ENCODE measurements at places on chromosomes 1 and 21. TPM values are rescaled to one million over a fixed set of nuclear protein-coding genes. Genes with fewer than 3 reads are reported as not detected.
A peak's percentile ranks its signal among the peaks of the same experiment; 100 is the strongest.

The SLC19A2 gene
- 17.7 TPM for total RNA-seq

The TRNP1 gene
- total RNA-seq = 34.9 TPM

The PCP4L1 gene
- 0.68 TPM for total RNA-seq

GRCh38 chr21:33132054-33132453 lies 62.1 kb downstream of the OLIG1 start:
- DNase-seq = no peak
- H3K4me1 ChIP-seq = peaks cover 3% of the 10 kb centered on the region
- H3K27ac ChIP-seq = no peak overlapping the region
- no peaks in the 10 kb centered on the region for H3K36me3 ChIP-seq
- no peak overlapping the region for H3K4me3 ChIP-seq

The RORC gene
- total RNA-seq = not detected

DNA sequence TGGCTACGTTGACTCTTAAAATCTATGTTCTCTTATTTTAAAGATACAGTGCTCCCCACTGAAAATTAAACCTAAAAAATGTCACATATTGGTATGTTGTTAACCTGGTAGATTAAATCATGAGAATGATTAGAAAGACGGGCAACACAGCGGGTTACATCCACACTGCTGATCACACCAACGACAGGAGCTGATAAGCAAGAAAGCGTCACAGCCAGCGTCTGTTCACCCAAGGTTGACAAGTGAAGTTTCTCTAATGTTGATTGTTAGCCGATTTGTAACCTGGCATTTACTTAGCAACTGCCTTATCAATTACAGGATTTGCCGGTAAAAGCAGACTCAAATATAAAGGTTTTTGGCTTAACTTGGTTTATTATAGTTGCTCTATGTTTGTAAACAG lies 149.3 kb downstream of the NR5A2 start:
- H3K36me3 ChIP-seq = no peaks in the 10 kb centered on the region
- no peak overlapping the region for H3K27ac ChIP-seq
- no peak for DNase-seq
- no peaks in the 10 kb centered on the region for H3K27me3 ChIP-seq
- H3K4me3 ChIP-seq = no peak overlapping the region

DNA sequence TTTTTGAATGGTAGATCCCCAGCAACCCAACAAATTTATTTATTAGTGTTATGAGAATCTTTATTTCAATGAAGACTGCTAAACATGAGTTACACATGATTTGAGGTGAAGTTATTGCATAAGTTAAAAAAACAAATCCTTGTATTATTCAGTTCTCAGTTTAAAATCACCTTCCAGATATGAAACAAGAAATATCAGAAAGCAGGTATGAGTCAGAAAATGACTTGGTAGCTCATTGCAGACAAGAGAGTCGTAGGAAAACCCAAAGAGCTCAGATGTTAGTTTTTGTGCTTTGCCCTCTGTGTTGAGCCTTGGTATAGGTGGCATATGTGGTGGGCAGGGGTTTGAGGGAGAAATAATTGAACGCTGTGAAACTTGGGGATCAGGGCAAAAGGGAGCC lies 339.4 kb downstream of the BRINP3 start:
- H3K36me3 ChIP-seq = no peaks in the 10 kb centered on the region
- H3K4me1 ChIP-seq = no peaks in the 10 kb centered on the region
- no peak for DNase-seq
- no peak overlapping the region for H3K4me3 ChIP-seq
- no peak overlapping the region for H3K27ac ChIP-seq

The ITLN1 gene
- total RNA-seq = 0.56 TPM

DNA sequence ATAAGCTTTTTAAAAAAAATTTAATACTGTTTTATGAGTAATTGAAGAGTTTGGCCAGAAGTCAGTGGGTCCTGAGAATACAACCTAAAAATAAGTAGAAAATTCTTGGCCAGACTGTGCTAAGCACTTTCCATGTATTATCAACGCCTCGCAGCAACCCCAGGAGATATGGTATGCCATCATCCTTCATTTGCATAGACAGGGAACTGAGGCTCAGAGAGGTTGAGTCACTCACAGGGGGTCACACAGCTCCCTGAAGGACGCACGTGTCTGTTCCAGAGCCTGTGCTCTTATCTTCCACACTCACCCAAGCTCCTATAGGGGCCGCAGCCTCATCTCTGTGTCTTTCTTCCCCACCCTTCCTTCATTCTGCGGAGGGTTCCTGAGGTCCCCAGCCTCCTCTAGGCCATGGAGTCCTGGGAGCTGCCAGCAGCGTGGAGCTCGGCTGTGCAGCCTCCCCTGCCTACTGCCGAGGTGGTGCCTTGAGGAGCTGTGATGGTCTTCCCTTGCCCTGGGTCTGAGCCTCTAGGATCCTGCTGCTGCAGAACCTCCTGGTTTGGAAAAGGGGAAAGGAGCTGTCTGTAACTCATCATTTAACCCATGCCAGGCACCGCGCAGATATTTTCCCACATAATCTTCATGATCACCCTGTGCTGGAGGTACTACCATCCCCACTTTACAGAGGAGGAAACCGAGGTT lies 30.3 kb upstream of the ECE1 start:
- H3K4me1 ChIP-seq = peaks cover 72% of the 10 kb centered on the region
- peak overlapping the region; percentile 91 for H3K27ac ChIP-seq
- no peaks in the 10 kb centered on the region for H3K27me3 ChIP-seq
- no peaks in the 10 kb centered on the region for H3K36me3 ChIP-seq
- no peak for DNase-seq
- H3K4me3 ChIP-seq = no peak overlapping the region

All from thoracic aorta (tissue), 2 donors.